Effector CD8-positive, alpha-beta T cell (primary cell): ENCODE measurements at places on chromosomes 6 and 20.

GRCh38 chr20:46347841-46348803 is 39.8 kb upstream of the CDH22 start:
- DNase-seq = no peak

- no peak for DNase-seq
Observed at GRCh38 chr6:150063640-150064039, 5.3 kb downstream of the ULBP3 start.

GRCh38 chr6:568954-569523 is 87.9 kb downstream of the HUS1B start:
- DNase-seq = no peak

DNA sequence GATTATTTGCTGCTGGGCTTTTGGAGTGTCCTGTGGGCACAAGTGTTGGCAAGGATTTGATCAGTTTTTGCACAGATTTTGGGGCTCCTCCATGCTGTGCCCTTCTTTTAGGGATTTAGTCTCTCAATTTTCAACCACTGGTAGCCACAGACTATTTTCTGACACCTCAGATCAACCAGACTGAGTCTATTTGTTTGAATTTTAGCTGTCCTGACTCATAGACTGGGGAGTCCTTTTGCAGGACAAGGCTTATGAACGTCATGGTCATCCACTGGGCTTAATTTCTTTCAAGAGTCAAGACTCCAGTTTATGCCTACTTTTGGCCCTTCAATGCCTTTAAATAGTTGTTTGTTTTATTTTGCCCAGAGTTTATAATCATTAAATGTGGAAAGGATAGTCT is 59.3 kb downstream of the BCKDHB start:
- DNase-seq = no peak

DNA sequence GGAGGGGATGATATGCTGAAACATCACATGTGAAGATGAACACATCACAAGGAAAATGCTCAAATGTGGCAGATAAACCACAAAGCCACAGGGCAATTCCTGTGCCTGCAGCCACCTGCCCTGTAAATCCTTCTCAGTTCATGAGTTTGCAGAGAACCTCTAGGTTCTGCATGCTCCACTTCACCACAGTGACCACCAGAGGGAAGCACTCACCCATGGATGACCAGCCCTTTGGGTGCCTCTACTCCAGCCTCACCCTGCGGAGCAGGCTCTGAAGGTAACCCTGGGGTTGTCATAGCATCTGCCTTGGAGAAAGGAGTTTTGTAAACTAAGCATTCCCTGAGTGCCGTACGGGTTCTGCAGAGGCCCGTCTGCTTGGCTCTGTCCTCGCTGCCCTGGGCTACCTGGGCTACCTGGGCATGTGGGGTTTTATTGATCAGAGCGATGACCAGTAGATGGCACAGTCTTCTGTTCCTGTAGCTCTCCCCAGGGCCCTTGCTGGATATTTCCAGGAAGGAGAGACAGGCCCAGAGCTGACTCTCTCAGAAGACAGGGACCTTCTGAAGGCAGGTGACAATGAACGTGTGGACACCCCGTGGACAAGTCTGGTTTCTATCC is 31.7 kb upstream of the CST1 start:
- DNase-seq = no peak

DNA sequence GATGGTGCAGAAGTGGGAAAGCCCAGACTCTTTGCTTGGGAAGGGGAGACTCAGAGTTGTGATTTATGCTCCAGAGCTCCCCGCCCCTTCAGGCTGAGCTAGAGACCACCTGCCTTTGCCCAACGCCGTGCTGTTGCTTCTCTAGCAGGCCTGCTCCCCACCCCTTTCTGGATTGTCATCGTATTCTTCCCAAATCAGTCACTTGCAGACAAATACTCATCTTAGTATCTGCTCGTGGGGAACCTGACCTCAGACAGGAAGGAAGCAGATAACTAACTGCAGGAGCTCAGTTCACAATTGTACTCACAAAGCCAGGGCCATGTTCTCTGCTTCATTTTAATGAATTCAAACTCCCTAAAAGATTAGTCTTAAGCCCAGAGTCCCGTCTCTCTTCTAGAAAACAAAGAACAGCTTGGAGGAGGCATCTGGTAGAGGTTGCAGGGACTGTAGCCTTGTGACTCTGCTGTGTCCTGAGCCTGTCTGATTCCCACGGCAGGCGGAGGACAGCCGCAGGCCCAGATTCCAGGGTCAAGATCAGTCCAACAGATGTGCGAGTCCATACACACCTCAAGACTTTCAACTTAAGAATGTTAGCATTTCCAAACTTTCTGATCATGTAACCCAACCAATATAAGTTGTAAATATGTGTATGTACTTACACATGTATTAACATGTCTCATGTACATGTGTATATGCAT is 57.2 kb upstream of the GGTLC1 start:
- DNase-seq = no peak

- no peak for DNase-seq
Observed at GRCh38 chr6:39568896-39569295, 156.3 kb downstream of the KIF6 start.

GRCh38 chr20:709423-709822 is 33.8 kb upstream of the SCRT2 start:
- DNase-seq = no peak

- no peak for DNase-seq
Observed at GRCh38 chr20:59221049-59221706, 57.6 kb downstream of the ZNF831 start.

DNA sequence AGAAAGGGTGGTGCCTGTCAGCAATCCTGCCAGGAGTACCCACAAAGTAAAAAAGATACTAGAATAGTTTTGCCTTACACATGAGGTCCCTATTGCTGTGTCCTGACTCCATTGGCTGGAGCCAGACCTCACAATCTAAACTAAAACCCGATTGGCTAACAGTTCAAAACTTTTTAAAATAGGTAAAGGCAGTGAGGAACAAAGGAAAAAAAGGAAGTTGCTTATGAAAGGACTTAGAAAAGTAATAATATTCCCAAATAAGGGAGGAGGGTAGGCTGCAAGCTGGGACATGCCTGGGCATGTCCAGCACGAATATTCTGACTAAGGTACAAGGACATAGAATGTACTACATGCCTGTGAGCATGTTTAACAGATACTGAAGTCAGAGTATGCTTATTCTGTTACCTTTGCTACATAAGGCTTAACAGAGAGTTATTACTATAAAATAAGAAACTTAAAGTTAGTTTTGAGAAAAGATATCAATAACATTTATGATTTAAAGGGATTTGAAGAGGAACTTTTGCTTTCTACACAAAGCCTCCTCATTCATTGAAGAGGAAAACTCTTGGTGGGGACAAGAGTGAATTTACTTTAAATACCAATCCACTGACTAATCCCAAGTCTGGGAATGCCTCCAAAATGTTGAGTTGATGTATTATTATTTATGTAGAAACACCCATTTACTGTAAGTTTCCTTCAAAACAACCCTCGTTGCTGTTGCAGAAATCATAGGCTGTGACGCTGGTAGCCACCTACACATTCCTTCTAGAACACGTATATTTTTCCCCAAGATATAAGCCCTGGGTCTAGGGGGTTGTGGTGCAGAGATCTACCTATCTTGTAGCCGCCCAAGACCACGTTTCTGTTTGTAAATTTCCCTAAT is 8.2 kb upstream of the MTHFD1L start:
- DNase-seq = no peak

DNA sequence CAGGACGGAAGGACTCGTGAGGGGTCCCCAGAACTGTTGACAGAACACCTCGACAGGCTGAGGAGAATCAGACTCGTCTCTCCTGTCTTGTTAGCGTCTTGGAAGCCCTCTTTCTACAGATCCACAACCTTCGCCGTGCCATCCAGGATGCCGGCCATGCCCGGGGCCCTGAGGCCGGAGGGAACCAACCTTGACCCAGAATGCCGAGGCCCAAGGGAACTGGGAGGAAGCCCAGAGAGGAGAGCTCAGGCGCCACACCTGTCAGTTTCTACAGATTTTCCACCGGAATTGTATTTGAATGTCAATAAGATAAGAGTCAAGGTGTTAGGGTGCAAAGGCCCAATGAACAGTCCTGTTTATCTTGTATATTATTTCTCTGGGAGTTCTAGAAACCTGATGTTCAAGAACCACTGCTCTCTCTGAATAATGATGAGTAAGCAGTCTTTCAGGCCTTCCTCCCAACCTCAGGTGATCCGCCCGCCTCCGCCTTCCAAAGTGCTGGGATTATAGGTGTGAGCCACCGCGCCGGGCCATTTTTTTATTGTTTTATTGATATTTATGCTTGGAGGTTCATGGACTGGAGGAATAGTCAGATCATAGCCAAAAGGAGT is 799 bp upstream of the ME1 start:
- no peak for DNase-seq
